CD4-positive, alpha-beta T cell (primary cell): ENCODE measurements at places on chromosomes 4 and X.

- DNase-seq: no peak
Measured at GRCh38 chr4:185535612-185536410, 504 bp upstream of the PDLIM3 start.

DNA sequence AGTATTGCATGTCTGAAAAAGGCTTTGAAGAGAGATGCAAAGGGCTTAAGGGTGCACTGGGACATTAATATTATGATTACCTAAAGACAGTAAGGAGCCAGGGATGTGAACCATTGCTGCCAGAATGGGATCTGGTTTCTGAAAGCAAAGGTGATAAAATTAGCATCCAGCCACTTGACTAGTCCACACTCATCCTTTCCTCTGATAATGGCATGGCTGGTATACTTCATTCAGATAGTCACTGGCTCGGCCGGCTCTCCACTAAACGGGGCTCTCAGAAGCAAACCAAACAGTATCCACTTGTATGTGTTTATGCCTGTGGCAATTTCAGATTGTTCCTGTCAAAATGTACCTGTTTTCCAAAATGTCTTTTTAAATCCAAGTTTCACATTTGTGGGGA is 46.4 kb downstream of the MAMLD1 start:
- no peak for DNase-seq

DNA sequence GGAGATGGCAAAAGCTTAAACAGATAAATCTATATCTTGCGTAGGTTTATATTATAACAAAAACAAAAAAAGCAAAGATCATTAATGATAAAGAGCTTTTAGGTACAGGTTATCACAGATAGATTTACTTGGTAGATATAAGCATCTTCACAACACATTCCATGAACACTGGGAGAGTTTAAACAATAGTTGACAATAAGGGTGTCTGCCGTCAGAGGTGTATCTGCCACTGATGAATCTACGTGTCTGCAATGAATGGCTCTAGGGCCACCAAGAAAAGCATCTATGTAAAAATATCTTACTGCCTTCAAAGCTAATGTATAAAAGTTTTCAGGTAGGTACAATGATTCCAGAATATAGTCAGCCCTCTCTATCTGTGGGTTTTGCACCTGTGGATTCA is 43.7 kb downstream of the RASGEF1B start:
- no peak for DNase-seq

DNA sequence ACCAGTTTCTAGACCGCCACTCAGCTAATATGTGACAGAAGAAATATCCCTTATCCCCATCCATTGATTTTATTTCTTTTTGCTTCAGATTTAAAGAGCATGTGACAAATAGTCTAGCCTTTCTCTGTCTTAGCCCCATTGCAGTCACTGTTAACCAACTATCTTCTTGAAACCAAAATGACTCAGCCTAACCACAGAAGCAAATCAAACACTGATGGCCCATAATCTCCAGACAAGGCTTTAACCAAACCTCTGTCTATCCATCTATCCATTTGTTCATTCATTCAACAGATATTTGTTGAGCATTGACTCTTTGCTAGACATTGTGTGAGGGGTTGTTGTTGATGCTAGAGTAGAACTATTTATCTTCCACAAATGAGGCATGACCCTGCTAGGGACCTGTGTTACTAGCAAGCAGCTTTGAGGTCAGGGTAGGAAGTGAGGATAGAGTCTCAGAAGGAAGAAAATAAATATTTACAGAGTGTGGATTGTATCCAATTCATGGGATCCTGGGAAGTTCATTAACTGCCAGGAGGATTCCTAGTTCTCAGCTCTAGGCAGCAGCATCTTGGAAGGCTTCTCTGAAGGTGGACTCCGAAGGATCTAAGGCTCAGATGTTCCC is 22.5 kb downstream of the HNRNPH2 start:
- DNase-seq: no peak

DNA sequence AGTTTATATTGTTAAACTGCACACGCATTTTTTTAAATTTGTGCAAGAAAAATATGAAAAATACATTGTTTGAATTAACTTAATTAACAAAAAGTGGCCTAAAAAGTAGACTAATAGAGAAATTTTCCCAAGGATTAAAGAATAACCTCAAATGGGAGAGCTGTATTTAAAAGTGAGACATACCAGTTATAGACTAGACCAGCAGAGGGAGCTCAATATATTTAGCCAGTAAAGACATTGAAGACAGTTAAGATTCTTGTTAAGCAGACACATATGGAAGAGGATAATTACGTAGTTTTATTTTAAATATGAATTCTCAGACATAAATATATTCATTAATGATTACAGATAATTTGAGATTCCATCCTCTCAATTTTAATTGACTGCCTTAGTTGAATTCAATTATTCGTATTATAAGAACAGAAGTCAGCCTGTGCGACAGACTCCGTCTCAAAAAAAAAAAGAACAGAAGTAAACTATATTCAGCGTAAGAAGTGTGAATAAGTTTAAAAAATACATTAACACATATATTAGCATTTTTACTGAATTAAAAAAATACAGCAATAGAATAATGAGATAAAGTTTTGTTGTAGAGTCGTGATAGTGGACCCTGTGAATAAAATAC is 64.8 kb downstream of the GLRA3 start:
- peak; percentile 18 for DNase-seq

GRCh38 chr4:173669460-173670179 is 139.6 kb upstream of the HAND2 start:
- no peak for DNase-seq

- no peak for DNase-seq
Measured at GRCh38 chr4:78971326-78971725, 32.1 kb upstream of the PAQR3 start.

DNA sequence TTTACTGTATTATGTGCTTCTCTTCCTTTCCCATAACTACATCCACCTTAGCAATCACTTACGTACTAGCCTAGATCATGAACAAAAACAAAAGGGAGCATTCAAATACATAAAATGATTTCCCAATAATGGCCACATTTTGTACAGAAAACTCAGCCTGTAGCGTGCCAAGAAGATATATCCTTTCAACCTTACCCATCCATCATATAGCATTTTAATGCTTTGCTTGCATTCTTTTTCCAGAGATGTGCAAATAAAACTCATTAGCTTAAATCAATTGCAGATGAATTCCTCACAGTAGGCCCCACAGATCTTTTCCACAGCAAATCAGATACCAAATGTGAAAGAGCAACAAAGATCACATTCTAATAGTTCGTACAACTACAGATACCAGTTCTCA is 20.8 kb downstream of the GRSF1 start:
- DNase-seq: no peak

- no peak for DNase-seq
Measured at GRCh38 chr4:24742773-24743172, 52.6 kb upstream of the SOD3 start.

- no peak for DNase-seq
Measured at GRCh38 chrX:39974270-39974669, 123.5 kb downstream of the BCOR start.

DNA sequence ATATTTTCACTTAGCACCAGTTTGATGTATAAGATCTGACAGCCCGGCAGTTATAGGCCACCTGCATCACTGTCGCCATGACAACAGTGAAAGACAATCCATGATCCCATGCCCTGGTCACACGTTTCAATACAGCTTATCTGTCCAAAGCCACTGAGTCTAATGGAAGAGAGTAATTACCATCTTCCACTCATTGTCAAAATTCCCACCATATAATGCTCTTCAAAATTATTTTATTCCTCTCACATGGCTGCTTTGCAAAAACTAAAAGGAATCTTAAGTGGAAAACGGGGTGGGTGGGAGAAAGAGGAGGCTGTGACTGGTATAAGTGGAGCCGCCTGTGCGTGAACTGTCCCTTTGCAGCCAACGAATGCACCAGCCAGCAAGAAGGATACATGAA is 44.2 kb downstream of the MAML3 start:
- no peak for DNase-seq

DNA sequence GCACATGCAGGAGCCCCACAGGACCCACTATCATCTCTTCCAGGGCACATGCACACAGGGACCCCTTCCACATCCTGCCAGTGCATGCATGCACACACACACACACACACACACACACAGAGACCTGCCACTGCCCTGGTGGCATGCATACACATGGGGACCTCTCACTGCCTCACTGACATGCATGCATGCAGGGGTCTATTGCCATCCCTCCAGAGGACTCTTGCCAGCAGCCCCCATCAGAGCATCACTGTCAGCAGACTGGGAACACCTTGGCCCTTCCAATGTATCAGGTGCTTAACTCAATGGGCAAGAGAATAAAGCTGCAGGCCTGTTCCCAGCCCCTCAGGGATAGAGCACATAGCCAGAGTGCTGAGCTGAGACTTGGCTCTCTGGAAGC is 433.6 kb upstream of the PPP1R2C start:
- DNase-seq: no peak

DNA sequence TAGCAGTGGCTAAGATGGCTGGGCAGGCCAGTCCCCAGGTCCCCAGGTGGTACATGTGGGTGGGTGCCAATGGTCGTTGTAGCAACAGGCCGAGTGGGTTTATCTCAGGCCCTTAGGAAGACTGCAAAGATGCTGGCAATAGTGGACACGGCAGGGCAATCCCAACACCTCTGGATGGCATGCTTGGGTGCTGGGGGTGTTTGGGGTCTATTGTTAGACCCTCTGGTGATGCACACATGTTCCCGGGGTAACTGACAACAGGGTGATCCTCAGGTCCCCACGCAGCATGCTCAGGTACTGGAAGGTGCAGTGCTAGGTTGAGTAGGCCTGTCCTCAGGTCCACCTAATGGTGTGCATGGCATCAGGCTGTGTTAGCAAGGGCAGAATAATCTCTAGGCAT is 267.5 kb downstream of the ANKRD50 start:
- no peak for DNase-seq

GRCh38 chr4:55124322-55125076 is 896 bp downstream of the KDR start:
- no peak for DNase-seq

DNA sequence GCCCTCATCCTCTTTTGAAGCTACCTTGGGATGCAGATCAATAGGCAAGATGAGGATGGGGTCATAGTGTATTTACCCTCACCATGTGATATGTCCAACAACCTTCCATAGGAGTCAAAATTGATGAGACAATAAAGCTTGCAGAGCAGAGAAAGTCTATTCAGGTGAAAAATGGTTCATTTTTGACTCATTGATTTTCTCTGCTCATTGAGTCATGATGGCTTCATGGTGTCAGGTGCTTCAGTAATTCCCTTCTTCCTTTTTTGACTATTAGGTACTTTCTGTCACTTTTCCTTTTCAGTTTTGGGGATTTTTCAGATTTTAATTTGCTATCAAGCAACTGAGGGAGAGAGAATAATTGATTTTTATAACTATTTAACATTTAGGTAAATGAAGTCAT is 55.9 kb upstream of the IL2 start:
- no peak for DNase-seq

- DNase-seq: no peak
Measured at GRCh38 chr4:156763511-156763910, 208.1 kb downstream of the PDGFC start.

- peak; percentile 56 for DNase-seq
Measured at GRCh38 chrX:40266490-40267333, 169.0 kb upstream of the BCOR start.

GRCh38 chr4:53309321-53310040 is 56.4 kb downstream of the SCFD2 start:
- no peak for DNase-seq

DNA sequence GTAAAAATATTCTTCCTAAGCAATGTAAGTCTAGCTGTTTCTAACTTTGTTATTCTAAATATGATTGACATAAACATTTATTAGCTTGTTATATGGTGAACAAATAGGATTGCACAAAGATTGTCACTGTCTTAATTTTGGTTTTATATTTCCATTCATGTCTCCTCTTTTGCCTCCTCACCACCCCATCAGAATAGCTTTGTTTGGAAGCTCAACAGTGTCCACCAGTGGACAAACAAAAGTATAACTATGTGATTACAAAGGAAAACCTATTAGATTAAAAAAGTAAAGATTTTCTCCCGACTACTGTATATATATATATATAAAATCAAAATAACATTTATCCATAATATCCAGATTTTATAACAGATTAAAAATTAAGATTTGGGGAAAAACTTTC is 468.2 kb downstream of the ZIC3 start:
- DNase-seq: no peak

DNA sequence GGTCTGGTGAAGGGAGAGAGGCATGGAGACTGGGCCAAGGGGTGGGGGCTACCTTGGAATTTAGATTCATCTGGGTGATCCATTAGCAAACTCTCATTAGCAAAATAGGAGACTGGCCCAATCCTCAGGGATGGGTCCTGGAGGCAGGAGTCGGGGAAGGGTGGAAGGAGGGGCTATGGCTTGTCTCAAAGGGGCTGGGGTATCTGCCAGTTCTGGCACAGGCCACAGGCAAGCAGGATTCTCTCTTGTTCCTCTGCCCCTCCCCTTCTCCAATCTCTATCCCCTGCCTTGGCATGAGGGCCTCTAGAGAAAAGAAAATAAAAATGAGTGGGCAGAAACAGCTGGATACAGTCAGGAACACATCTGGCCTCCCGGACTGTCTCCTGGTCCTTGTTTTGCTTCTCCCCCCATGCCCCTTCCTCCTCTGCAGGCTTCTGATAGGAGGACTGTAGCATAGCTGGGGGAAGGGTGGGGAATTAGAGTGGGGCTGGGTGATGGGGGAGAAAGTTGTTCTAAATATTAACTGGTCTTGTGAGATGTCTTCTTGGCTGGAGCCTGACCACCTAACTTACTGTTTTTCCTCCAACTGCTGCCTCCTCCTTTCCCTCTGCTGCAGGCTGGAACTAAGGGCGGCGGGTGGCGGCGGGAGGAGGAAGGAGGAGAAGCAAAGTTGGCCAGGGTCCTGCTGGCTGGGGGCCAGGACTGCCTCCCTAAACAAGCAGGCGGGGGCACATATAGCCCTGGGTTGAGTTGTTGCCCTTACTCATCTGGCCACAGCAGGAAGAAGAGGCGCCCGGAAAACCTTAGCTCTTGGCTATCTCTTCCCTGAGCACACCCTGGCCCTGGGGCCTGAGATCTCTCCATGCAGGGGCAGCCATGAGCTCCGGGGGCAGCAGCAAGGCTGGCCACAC is 53.3 kb upstream of the LAS1L start:
- no peak for DNase-seq

GRCh38 chrX:140524556-140524955 is 19.7 kb upstream of the SOX3 start:
- no peak for DNase-seq

DNA sequence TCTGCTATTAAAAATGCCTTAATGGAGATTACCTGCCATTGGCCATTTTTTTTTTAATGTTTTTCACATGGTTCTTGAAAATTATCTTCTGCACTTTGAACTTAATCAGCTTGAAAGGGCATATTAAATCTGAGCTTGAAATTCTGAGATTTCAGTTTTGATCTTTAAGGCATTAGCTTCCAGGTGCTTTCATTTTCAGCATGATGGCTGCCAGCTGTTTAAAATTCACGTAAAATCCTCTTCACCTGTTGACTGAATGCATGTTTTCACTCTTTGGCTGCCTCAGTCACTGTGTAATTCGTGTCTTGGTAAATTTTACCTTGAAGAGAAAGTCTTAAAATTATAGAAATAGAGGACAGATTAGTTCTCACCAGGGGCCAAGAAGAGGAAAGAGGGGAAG is 39.6 kb downstream of the SMAD1 start:
- DNase-seq: no peak

GRCh38 chr4:175412161-175412560 is 399.9 kb downstream of the GPM6A start:
- no peak for DNase-seq
